NCI-H1930 (cell line): ENCODE measurements at places on chromosomes 6 and 20.

- DNase-seq: no peak
Measured at GRCh38 chr6:157867155-157867559, 44.1 kb downstream of the SNX9 start.

DNA sequence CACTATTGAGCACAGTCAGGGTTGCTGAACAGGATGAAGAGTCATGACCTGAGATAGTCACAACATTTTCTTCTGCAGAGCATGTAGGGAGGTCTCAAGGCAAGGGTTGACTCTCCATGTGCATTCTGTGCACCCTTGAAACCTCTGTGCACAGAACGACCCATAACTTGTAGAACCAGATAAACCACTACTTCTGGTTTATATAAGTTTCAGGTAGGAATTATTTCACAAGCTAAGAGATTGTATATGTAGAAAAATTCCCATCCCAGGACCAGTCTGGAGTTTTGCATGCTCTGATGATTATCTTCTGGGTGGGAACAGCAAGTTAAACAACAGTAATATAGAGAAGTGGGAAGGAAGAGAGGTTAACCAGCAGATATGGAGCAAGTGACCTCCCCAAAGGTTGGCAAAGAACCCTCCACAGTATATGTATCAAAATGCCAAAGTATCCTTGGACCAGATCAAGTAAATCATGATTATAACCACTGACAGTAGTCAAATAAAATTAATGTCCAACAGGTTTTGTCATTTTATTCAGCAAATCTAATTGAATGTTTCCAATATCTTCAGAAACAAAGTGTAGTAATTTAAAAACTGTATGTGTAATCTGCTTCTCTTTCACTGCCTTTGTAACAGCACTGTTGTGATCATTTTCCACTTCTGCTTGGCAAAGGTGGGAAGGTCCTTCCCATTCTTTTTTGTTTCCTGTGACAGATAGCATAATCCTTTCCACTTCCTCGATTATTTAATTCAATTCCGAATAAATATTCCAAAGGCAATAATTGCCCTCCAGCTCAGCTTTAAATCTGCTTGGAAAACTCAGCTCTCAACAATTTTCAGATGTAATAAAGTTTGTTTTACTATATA lies 104.4 kb downstream of the SYNE1 start:
- no peak for DNase-seq

- DNase-seq: no peak
Measured at GRCh38 chr20:4898282-4899244, 102.7 kb downstream of the SLC23A2 start.

- DNase-seq: no peak
Measured at GRCh38 chr6:41545247-41545702, 906 bp upstream of the FOXP4 start.

DNA sequence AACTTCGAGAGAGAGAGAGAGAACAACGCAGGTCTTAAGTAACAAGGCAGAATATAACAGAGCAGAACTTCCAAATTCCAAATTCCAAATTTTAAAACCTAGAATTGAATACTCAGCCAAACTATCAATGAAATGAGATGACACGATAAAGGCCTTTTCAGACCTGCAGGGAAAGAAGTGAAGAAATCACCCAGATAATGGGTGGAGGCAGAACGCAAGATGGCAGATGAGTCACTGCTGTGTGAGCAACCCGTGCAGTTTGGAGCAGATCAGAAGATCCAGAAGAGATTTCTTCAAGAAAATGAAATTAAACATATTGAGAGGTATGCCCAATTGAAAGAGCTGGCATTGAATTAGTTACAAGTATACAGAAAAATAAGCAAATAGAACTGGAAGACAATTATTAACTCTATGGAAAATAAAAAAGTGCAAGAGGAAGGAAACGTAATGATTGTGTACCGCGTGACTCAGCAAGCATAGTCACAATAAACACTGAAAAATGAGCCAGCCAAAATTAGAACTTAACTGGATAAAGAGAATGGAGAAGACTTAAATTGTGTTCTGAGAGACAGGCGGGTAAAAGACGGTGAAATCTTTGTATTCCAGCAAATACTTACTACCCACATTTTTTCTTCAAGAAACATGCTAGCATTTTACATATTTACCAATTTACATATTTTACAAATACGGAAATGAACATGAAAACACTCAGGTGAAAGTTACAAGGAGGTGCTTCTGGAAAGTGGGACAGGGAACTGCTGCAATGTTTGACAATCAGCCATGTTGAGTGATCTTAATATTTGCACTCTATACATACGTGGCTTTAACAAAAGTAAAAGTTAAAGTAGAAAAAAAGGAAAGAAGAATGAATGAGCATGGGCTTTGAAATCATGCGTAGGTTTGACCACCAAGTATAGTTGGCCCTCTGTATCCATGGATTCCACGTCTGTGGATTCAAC lies 87.9 kb upstream of the CDYL start:
- DNase-seq: no peak

DNA sequence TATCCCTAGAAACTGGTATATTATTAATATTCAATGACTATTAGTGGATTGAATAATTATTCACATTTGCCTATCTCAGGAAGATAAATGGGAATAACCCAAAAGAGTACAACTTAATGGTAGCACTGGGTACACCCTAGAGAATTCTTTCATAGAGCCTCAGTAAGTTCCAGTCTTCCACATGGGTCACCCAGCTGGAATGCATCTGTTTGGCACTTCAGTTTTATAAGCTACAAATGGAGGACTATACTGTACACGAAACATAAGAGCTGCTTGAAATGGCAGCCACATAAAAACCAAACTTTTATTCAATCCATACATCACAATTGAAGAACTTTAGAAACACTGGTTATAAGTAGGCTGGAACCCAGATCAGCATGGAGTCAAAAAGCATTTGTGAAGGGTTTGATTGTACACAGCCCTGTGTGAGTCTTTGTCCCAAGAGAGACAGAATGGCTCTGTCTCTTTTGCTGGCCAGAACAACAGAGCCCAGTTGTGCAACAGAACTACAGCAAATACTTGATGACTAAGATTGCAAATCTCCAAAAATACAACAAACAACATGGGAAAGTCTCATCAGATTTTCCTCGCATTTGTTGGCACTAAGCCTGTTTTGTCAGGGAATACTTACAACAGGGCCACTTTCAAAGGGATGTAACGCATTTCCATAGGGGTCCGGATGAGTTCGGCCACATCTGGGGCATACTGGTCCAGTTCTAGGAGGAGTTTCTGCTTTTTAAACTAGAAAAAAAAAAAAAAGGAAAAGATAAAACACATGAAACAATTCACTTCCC lies 39.5 kb downstream of the PIGU start:
- no peak for DNase-seq

DNA sequence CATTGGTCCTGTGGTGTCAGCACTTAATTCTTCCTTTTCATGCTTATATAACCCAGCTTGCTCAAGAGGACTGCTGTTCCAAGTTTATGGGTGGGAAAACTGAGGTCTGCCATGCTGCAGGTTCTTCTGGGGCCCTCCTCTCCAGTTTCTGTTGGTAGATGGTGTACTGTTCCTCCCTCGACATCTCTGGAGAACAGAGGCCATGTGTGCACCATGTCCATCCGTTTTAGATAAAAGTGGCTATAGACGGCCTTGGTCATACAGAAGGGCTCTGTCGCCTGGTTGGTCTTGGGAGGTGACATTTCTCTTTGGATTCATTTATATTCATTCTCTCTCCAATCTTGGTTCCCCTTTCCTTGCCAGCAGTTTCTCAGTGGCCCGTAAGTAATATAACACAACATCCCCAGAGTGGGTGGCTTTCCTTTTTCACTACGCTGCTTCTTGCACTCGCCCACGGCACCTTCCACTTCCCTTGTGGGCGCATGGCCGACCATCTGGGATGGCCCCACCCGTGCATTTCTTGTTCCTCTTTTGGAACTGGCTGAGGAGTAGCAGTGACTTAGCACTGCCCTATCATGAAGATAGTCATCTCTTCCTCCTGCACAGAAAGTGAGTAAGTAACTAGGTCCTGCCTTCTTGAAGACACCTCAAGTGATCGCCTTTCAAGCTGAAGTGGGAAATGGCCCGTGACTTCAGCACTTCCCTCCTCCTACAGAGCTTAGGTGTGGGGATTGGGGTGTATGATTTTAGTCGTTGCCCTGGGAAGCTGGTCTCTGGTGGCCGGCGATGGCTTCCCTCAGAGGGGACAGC lies 94.2 kb downstream of the RREB1 start:
- DNase-seq: no peak

DNA sequence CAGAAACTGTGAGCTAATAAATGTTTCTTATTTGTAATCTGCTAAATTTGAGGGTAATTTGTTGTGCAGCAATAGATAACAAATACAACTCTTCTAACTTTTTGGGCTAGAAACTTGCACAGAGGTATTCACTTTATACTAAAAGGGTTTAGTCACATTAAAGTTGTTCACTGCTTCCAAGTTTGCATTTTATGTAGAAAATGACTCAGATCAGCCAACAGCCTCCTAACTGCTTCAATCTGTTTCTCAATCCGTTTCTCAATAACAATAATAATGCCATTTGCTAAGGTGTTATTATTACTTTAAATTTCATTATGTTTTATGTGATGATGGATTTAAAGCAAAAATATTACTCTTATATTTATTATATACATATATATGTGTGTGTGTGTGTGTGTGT lies 213.9 kb downstream of the CENPW start:
- DNase-seq: no peak

DNA sequence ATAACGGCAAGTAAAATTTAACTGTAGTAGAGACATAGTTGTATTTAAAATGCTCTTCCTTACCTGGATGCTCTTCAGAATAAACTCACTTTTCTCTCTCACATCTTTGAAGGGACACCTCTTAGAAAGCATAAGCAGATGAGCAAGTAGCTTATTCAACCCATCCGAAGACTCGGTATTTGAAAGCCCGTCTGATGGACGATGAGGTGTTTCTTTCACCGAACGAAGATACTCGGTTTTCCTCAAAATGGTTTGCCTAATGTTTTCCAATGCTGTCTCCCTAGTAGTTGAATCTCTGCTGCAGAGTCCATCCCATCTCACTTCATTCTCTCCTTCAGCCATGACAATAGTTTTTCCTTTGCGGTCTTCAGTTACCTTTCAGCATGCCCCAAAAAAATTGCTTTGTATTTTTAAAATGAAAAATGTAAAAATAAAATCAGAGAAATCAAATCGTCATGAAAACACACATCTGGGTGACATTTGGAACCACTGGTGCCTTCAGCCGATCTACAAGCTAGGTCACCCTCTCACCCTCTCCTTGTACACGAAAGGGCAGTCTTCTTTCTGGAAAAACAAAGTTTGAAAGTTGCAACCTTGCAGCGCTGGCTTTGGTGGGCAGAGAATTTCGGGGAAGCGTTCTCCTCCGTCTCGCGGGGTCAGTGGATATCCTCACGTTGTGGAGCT lies 772 bp downstream of the SESN1 start:
- no peak for DNase-seq

DNA sequence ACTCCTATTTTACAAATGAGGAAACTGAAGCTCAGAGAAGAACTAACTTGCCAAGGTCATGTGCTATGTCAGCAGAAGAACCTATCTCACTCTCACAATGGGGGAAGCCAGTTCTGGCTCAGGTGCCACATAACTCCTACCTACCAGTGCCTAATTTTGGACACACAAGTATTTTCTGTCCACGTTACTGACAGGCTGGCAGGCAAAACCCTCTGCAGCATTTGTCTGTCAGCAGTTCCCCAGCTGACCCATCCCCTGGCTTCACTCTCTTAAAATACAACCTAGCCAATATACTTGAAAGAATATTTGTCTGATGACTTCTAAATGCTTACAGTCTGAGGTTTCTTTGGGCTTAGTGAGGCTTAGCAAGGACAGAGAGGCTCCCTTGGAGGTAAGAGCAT lies 15.5 kb downstream of the GSS start:
- no peak for DNase-seq

DNA sequence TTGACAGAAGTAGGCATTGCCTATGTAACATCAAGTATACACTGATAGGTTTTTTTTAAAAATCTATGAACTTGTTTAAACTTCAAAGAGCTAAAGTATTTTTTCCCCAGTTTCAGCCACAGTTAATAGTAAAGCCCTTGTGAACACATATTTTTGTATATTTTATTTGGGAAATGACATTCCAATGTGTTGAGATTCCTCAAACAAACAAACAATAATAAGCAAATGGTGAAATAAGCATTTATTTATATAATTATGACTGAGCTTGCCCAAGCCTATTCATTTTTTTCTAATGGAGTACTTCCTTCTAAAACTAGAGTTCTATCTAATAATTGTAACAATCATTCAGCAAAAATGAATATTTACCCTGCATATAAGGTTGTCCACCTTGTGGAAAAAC lies 12.5 kb downstream of the SYCP2 start:
- no peak for DNase-seq

DNA sequence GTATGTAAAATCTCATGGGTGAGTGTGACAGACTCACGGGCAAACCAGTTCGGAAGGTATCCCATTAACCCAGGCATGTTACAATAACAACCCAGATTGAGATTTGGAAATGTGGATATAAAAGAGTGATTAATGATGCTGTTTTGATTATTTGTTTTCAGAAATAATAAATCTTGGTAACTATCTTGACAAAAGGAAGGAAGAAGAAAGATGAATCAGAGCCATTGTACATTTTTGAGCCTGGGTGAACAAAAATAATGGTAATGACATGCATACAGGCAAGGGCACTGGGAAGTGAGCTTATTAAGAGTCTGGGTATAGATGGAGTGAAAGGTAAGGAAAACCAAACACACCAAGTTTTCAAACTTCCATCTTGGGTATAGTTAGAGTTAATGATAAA lies 862.0 kb downstream of the PHF3 start:
- DNase-seq: no peak

GRCh38 chr20:4717816-4718570 lies 3.7 kb upstream of the PRND start:
- no peak for DNase-seq

DNA sequence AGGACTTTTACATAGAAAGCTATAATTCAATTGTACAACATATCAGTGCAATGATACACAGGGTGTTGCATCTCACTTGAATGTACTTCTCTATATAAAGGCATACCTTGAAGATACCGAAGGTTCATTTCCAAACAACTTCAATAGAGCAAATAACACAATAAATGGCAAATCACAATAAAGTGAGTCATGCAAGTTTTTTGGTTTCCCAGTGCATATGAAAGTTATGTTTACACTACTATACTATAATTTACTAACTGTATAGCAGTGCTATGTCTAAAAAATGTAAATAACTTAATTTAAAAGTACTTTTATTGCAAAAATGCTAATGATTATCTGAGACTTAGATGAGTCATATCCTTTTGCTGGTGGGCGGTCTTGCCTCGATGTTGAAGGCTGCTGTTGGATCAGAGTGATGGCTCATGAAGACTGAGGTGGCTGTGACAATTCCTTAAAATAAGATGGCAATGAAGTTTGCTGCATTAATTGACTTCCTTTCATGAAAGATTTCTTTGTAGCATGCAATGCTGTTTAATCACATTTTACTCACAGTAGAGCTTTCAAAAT lies 188.8 kb downstream of the TASP1 start:
- DNase-seq: no peak
